ENCODE measurements at places on chromosomes 2 and 18. TPM values are rescaled to one million over a fixed set of nuclear protein-coding genes. Genes with fewer than 3 reads are reported as not detected.

CCDC68 gene
- total RNA-seq = 5.1 TPM

MROH2A gene
- total RNA-seq = under 0.01 TPM

STAT4 gene
- total RNA-seq = 2.8 TPM

TNFRSF11A gene
- total RNA-seq = 5.6 TPM

SETBP1 gene
- total RNA-seq = 7.7 TPM

PRLH gene
- total RNA-seq = not detected

MAP2 gene
- total RNA-seq = 14.5 TPM

SLC39A6 gene
- total RNA-seq = 37.4 TPM

MC2R gene
- total RNA-seq = not detected

UGT1A9 gene
- 0.49 TPM for total RNA-seq

LRATD1 gene
- total RNA-seq = 46.3 TPM
